Trophoblast cell (in vitro differentiated cells and primary cell): ENCODE measurements at places on chromosomes 12 and 14.

GRCh38 chr12:119696943-119697342 is 29.0 kb downstream of the PRKAB1 start:
- no peak overlapping the region for H3K27ac ChIP-seq
- H3K4me1 ChIP-seq = peaks cover 2% of the 10 kb centered on the region
- no peak for DNase-seq
- H3K36me3 ChIP-seq = peaks cover 24% of the 10 kb centered on the region
- H3K27me3 ChIP-seq = no peaks in the 10 kb centered on the region
- no peak overlapping the region for H3K4me3 ChIP-seq

DNA sequence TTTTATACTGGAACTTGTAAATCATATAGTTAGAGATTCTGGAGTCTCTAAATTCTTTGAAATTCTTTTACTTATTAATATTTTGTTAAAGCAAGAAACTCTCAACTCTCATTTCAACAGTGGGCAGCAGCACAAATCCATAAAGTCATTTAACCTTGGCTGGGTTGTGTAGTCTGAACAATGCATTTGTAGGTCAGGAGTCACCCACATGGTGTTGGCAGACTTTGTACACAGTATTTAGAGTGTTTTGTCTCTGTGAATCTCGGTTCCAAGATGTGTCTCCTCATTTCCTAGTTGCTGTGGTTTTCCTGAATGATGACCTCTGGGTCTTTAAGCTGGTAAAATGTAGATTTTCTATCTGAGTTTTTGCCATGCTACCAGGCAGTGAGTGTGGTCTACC is 20.8 kb upstream of the STRAP start:
- H3K27me3 ChIP-seq = no peaks in the 10 kb centered on the region
- peaks cover 3% of the 10 kb centered on the region for H3K4me1 ChIP-seq
- no peak for DNase-seq
- H3K4me3 ChIP-seq = no peak overlapping the region

- H3K4me1 ChIP-seq = no peaks in the 10 kb centered on the region
- H3K36me3 ChIP-seq = no peaks in the 10 kb centered on the region
- no peak overlapping the region for H3K27ac ChIP-seq
- no peak overlapping the region for H3K4me3 ChIP-seq
These were observed 711.5 kb downstream of the RPS29 start for GRCh38 chr14:48874711-48875110.

DNA sequence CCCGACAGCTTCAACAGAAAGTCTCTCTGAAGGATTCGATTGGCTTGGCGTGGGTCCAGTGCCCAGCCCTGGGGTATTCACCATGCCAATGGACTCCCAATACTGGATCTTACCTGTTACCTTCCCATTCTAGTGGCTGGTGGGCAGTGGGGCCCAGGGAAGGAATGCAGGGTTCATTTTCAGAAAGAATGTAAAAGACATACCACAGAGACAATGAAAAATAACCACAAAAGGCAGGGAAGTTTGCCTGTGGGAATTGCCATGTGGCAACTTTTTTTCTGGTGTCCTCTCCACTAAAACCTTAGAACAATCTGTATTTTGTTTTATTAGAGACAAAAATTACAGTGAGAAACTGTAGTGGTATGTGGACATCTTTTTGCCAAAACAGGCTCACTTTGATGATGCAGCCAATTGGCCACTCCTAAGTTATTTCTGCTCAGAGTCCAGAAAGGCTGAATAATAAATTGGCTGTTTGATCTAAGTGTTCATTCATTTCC is 55.2 kb downstream of the PTGER2 start:
- no peaks in the 10 kb centered on the region for H3K4me1 ChIP-seq
- H3K27ac ChIP-seq = no peak overlapping the region
- H3K4me3 ChIP-seq = no peak overlapping the region
- no peaks in the 10 kb centered on the region for H3K36me3 ChIP-seq
- no peak for DNase-seq

GRCh38 chr12:70721216-70721615 is 84.0 kb upstream of the PTPRB start:
- no peak for DNase-seq
- no peaks in the 10 kb centered on the region for H3K36me3 ChIP-seq
- H3K4me1 ChIP-seq = no peaks in the 10 kb centered on the region
- H3K27ac ChIP-seq = no peak overlapping the region
- H3K4me3 ChIP-seq = no peak overlapping the region
- no peaks in the 10 kb centered on the region for H3K27me3 ChIP-seq
